HL-60 (cell line): ENCODE measurements at places on chromosomes 6 and 20.
A peak's percentile ranks its signal among the peaks of the same experiment; 100 is the strongest.

GRCh38 chr20:32574296-32575226 lies 10.6 kb downstream of the NOL4L start:
- DNase-seq: peak; percentile 75

DNA sequence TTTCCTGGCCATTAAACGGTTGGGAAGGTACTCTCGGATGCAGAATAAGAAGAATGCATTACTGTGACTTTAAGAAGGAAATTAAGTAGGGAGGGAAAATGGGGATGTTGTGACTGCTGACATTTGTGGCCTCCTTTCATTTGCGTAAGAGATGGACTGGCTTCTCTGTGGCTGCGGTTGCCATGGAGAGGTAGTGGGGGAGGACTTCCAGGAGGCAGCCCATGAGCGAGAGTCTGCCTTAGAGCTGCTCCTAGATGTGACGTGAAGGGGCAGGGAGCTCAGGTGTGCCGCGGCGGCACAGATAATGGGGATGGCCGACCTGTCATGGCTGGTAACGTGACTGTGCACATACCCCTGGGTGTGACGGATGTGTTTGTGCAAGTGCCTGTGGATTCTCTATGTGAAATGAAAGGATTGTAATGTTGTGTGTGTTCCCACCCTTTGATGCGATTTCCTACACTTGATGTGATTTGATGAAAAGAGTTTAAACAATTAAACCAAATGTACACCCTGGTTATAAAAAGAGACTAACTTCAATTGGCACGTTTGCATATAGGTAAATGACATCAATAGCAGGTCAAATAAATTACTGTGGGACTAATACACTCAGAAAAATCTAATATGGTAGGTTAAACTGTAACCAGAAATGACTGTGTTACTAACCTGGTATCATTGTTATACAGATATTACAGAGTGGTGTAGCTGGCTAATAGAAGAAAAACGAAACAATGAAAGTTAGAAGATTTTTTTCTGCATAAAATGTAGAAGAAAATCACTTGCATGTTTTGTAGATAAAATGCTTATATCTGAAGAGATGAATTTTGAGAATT lies 48.9 kb downstream of the HIVEP1 start:
- DNase-seq: peak; percentile 73

DNA sequence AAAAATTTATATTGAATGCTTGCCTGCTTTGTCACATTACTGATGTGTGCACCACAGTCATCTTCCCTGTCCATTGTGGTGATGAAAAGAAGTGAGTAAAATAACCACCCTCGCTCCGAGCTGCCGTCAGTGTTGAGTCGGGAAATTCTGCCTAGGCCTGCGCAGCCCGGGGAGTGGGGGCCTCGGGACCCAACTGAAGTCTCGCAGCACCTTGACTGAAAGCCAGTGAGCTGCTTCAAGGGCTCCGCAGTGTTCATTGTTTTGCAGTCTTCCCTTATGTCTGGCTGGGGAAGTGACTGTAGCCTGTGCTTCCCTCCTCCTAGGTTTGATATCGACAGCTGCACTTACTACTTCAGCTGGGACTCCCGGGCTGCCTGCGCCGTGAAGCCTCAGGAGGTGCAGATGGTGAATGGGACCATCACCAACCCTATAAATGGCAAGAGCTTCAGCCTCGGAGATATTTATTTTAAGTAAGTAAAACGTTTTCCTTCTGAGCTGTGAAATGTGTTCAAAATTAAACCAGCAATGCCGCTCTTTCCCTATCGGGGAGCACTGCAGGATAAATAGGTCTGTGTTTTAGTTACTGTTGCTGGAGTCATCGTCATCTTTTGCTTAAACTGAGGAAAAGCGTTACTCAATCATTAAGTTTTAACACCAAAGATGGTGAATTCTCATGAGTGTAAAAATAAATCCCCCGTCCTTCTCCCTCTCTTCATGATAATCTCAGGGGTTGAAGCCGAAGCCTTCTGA lies 32.7 kb upstream of the SLC22A1 start:
- no peak for DNase-seq

- peak; percentile 53 for DNase-seq
These were observed 8.9 kb downstream of the FAM217B start for GRCh38 chr20:59948828-59949720.

- DNase-seq: peak; percentile 58
These were observed 11.4 kb downstream of the SYNGAP1 start for GRCh38 chr6:33430991-33431879.

DNA sequence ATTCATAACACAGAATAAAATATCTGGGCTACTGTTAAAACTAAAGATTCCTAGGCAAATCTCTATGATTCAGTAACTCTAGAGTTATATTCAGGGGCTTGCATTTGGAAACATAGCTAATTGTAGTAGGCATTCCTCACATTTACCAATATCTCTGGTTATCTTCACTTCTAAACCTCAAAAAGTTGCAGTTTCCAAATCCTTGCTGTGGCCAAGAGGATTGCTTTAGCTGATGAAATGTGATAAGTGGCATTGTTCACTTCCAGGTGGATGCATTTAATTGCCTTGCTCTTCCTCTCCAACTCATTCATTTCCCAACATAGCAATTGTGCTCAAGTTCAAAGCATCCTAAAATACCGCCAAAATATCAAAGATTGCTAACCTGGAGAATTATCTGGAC lies 246.6 kb downstream of the GRIK2 start:
- no peak for DNase-seq

DNA sequence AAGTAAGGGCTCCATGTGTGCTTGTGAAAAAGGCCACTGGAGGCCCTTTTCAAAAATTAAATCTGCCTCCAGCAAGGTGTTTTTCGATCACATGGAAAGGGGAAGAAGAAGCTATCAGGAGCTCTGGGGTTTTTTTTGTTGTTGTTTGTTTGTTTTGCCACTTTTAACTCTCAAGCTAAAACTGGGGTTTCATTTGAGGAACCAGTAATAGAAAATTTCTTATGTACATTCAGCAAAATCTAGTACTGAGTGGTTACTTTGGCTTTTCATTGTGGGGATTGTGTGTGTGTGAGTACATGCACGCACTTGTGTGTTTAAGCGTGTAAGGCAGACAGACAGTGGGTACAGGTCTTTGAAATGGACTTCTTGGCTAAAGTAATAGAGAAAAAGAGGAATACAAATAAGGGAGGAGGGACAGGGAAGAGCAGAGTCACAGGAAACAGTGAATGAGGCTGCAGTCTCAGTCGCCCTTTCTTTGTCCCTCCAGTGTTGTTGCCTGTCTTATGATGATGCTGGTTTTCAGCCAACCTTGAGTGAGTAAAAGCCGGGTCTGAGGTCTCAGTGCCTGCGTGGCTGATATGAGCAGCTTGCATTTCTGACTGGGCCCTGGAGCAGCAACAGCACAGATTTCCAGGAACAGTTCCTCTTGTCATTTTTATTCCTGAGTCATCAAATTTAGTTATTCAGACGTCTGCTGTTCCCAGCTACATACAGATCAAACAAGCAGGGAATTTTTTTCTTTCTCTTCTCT lies 26.2 kb downstream of the SLC16A10 start:
- no peak for DNase-seq

DNA sequence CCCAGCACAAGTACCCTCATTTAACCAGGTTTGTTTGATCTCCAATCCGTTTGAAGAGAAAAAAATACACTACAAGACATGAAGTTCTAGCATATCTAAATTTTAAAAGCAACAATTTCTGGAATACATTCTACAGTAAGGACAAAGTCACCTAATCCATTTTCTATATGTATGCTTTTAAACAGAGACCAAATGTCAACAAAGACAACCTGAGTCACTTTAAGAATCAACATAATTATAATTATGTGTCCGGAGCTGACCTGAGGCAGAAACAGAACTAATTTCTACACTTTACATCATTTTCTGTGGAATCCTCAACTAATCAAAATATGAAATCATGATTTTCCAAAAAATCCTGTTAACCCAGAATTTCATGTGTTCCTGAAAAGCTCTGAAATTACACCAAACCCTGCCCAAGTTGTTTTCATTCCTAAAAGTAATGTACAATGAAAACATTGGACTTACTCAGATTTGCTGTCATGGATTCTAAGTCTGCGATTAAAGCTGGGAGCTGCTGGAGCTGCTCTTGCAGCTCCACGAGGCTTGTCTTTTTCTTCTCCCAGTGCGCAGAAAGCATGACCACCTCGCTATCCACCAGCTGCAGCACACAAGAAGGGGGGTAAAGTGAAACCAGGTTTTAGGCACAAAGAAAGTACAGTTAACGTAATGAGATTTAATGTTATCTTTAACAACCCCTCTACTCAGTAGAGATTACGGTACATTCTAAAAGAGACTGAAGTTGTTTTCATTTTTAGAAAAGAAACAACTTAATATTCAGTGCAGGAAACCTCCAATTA lies 35.8 kb downstream of the DTNBP1 start:
- DNase-seq: no peak
